Naive thymus-derived CD4-positive, alpha-beta T cell (primary cell): ENCODE measurements at places on chromosomes 3 and 15. TPM values are rescaled to one million over a fixed set of nuclear protein-coding genes. Genes with fewer than 3 reads are reported as not detected.

DNA sequence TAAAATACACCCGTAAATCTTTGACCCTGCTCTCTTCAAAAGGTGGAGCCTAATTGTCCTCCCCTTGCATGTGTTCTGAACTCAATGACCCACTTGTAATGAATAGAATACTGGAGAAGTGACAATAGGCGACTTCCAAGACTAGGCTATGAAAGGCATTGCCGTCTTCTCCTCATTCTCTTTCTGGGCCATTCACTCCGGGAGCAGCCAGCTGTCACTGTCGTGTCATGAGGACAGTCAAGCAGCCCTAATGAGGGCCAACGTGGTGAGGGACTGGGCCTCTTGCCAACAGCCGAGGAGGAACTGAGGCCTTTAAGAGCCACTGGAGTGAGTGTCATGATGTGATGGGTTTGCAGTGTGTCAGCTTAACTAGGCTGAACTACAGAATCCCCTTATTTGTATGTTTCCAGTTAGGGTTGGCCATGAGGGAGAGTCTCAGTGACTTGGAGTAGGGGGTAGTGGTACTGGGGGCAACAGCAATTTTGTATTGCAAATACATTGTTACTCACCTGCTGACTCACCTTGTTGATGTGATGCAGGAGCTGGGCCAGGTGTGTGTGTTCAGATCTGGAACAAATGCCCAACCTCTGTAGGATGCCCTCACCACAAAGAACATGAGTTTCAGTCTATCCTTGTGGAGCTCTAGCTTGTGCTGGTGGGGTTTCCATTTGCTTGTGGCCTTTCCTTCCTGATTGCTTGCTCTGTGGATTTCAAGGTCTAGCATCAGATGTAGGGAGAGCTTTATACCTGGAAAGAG lies 188.5 kb upstream of the PROK2 start:
- no peaks in the 10 kb centered on the region for H3K27me3 ChIP-seq
- DNase-seq, result no peak
- H3K36me3 ChIP-seq, result no peaks in the 10 kb centered on the region
- no peak overlapping the region for H3K4me3 ChIP-seq
- H3K4me1 ChIP-seq, result no peaks in the 10 kb centered on the region

HACL1 gene
- total RNA-seq, result 35.4 TPM

GRCh38 chr15:75182187-75183131 lies 19.2 kb upstream of the C15orf39 start:
- DNase-seq, result no peak
- no peaks in the 10 kb centered on the region for H3K36me3 ChIP-seq
- no peaks in the 10 kb centered on the region for H3K4me1 ChIP-seq
- H3K27ac ChIP-seq, result no peak overlapping the region
- no peaks in the 10 kb centered on the region for H3K27me3 ChIP-seq

- peaks cover 5% of the 10 kb centered on the region for H3K27me3 ChIP-seq
- no peak overlapping the region for H3K27ac ChIP-seq
- H3K36me3 ChIP-seq, result no peaks in the 10 kb centered on the region
- no peak overlapping the region for H3K4me3 ChIP-seq
- no peaks in the 10 kb centered on the region for H3K4me1 ChIP-seq
- no peak for DNase-seq
These were observed 803 bp upstream of the B3GNT5 start for GRCh38 chr3:183252118-183252782.

DNA sequence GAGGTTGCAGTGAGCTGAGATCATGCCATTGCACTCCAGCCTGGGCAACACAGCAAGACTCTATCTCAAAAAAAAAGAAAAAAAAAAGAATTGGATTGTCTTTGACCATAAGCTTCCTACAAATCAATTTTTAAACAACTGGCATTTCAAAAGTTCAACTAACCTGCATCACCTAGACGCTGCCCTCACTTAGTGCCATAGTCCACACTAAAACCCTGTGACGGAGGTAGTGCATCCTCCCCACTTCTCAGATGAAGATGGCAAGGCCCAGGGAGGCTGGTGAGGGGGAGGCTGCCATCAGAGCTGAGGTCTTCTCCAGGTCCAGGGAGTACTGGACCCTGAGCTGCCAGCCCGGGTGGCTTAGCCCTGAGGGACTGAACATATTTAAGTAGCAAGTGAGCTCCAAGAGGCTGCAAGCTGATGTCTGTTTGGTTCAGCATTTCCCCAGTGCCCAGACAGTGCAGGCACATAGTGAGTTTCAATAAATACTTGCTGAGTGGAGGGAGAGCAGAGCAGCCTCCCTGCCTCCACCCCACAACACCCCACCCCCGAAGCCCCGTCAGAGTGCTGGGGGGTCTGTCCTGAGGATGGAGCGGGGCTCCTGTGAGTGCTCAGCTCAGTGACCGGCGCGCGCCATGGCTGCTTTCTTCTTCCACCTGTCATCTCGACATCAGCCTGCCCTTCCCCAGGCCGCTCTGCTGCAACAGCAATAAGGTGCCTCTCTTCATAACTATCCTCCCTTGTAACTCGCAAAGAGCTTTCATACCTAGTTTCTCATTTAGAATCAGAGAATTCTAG lies 52.8 kb downstream of the MGLL start:
- no peaks in the 10 kb centered on the region for H3K36me3 ChIP-seq
- no peak overlapping the region for H3K4me3 ChIP-seq
- H3K4me1 ChIP-seq, result no peaks in the 10 kb centered on the region
- H3K27me3 ChIP-seq, result no peaks in the 10 kb centered on the region

C3orf18 gene
- total RNA-seq, result 14.7 TPM

DNA sequence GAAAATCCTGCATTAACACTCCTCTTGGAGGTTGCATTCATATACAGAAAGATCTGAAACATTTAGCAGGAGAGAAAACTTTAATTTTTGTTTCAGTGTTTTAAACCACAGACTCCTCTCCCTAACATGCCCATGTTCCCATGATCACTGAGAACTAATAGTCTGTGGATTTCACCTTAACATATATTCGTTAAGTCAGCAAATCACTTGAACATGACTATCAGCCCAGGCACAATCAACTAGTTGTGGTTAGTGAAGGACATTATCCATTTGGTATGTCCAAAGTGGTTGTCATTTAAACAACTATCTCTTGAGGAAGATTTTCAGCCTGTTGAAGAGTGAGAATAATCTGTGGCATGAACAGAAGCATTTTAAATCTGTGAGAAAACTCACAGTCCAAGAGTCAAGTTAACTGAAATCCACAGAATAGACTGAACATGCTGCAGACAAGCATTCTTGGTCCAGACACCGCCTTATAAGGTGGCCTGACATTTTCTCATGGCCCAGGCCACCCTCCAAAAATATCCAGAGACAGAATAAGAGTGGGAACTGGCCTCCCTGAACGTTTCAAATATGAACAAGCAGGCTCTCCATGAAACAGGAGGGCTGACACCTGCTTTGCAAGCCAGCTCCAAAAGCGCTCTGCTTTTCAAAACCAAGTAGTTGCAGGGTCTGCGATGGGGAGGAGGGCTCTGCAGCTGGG lies 39.9 kb upstream of the ADCY5 start:
- peaks cover 10% of the 10 kb centered on the region for H3K36me3 ChIP-seq
- no peaks in the 10 kb centered on the region for H3K27me3 ChIP-seq
- H3K27ac ChIP-seq, result no peak overlapping the region
- DNase-seq, result no peak
- no peak overlapping the region for H3K4me3 ChIP-seq

DNA sequence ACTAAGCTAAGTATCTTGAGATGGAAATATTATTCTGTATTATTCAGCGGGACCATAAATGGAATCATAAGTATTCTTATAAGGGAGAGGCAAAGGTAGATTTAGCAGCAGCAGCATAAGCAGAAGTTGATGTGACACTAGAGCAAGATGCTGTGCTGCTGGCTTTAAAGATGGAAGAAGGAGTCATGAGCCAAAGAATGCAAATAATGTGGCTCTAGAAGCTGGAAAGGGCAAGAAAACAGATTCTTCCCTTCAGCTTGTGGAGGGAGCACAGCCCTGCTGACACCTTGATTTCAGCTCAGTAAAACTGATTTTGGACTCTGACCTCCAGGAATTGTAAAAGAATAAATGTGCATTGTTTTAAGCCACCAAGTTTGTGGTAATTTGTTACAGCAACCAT lies 144.2 kb upstream of the ANKRD28 start:
- no peak for DNase-seq
- H3K4me1 ChIP-seq, result no peaks in the 10 kb centered on the region
- H3K27ac ChIP-seq, result no peak overlapping the region
- H3K27me3 ChIP-seq, result no peaks in the 10 kb centered on the region

GRCh38 chr15:80455051-80455648 lies 51.0 kb downstream of the ARNT2 start:
- no peak overlapping the region for H3K27ac ChIP-seq
- no peaks in the 10 kb centered on the region for H3K4me1 ChIP-seq
- no peak overlapping the region for H3K4me3 ChIP-seq
- DNase-seq, result no peak
- no peaks in the 10 kb centered on the region for H3K27me3 ChIP-seq

- H3K36me3 ChIP-seq, result no peaks in the 10 kb centered on the region
- no peak for DNase-seq
- no peaks in the 10 kb centered on the region for H3K4me1 ChIP-seq
- no peak overlapping the region for H3K4me3 ChIP-seq
- no peak overlapping the region for H3K27ac ChIP-seq
These were observed 1148.0 kb downstream of the NSUN3 start for GRCh38 chr3:95210878-95211277.

DNA sequence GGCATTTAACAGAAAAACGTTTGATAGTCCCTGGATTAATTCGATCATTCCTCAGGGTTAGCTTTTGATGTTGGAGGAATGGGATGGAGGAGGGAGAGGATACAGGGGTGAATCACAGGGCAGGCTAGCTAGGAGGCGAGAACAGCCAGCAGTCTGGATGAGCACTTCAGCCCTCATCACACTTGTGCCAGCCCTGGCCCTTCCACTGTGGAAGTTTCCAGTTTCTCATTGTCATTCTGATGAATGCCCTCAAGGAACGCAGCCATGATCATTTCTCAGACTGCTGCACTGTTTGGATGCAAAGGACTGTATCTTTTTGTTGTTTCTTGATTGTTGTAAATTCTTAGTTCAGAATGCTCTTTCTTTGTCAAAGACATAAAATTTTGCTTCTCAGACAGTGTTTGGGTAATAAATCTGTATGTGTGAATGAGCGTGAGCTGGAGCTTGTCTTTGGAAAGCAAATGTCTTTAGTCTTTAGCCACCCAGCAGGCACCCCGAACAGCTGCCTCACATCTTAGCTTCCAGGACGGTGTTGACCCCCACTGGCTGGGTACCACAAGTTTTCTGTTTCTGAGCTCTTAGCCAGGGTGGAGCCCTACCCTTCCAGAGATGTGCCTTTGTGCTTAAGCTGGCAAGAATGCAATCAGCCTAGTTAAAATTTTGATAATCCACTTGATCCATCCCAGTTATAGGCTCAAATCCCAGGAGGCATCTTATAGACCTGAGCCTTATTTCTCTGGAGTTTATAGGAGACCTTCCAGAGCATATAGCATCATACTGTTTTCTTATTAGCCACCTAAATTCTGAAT lies 121.1 kb downstream of the PDCD6IP start:
- H3K36me3 ChIP-seq, result no peaks in the 10 kb centered on the region
- H3K4me1 ChIP-seq, result no peaks in the 10 kb centered on the region
- no peak for DNase-seq
- H3K4me3 ChIP-seq, result no peak overlapping the region
- H3K27ac ChIP-seq, result no peak overlapping the region

DNA sequence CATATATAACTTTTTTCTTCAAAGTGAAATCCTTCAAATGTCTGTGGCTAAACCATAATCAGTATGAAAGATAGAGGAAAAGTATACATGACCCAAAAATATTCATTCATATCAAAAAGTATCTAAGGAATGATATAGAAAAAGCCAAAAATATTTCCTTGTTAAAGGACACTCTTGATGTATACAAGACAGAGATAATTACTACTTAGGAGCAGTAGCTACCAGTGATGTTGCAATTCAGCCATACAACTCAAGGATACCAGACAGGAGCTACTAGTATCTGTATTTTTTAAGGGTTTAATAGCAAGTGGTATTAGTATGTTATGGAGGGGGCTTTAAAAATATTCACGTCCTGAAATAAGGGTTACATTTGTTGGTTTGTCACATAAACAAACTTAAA lies 37.0 kb downstream of the FBXL22 start:
- H3K4me1 ChIP-seq, result no peaks in the 10 kb centered on the region
- H3K27ac ChIP-seq, result no peak overlapping the region
- no peak overlapping the region for H3K4me3 ChIP-seq
- DNase-seq, result no peak
- peaks cover 42% of the 10 kb centered on the region for H3K36me3 ChIP-seq
- no peaks in the 10 kb centered on the region for H3K27me3 ChIP-seq

CNTN3 gene
- total RNA-seq, result not detected in 2 replicates

DNA sequence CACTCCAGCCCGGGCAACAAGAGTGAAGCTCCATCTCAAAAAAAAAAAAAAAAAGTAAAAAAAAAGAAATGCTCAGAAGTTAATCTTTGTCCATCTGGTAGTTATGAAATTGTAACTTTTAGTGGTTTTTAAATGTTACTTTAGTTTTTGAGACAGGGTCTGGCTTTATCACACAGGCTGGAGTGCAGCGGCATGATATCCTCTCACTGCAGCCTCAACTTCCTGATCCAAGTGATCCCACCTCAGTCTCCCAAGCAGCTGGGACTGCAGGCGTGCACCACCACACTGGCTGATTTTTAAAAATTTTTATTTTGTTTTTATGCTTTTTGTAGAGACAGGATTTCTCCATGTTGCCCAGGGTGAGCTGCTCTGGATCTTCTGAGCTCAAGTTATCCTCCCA lies 1.3 kb downstream of the RNU5B-1 start:
- no peak overlapping the region for H3K4me3 ChIP-seq
- H3K27ac ChIP-seq, result no peak overlapping the region
- H3K27me3 ChIP-seq, result no peaks in the 10 kb centered on the region
- H3K4me1 ChIP-seq, result no peaks in the 10 kb centered on the region
- no peak for DNase-seq

- no peaks in the 10 kb centered on the region for H3K36me3 ChIP-seq
- DNase-seq, result no peak
- H3K27ac ChIP-seq, result no peak overlapping the region
- no peak overlapping the region for H3K4me3 ChIP-seq
- H3K27me3 ChIP-seq, result no peaks in the 10 kb centered on the region
These were observed 42.9 kb upstream of the MITF start for GRCh38 chr3:69696367-69696766.

- no peak overlapping the region for H3K27ac ChIP-seq
- H3K4me3 ChIP-seq, result no peak overlapping the region
- H3K36me3 ChIP-seq, result no peaks in the 10 kb centered on the region
- H3K4me1 ChIP-seq, result no peaks in the 10 kb centered on the region
These were observed 33.3 kb downstream of the TM4SF18 start for GRCh38 chr3:149299938-149300801.

LYSMD4 gene
- total RNA-seq, result 13.0 and 14.8 TPM in 2 replicates

COPS2 gene
- 62.1 TPM for total RNA-seq

DNA sequence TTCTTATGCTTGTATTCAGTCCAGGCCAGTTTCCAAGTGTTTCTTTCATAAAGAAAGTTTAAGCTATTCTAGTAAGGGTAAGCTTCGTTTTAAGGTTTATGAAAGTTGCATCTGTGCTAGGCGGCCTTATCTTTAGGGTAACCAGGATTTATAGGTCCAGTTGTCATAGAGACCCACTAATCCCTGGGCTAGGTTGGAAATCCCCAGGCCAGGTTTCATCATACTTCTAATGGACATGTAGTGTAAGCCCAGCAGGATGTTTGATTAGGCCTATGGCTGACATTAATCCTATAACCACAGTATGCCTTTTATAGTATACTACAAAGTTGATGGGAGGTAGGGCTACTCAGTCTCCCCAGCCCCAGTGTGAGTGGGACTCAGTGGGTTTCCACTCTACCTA lies 312.4 kb downstream of the CACNA2D3 start:
- H3K27me3 ChIP-seq, result no peaks in the 10 kb centered on the region
- H3K4me1 ChIP-seq, result no peaks in the 10 kb centered on the region
- H3K36me3 ChIP-seq, result no peaks in the 10 kb centered on the region
- DNase-seq, result no peak
